ENCODE measurements at places on chromosomes 3 and 15. TPM values are rescaled to one million over a fixed set of nuclear protein-coding genes. Genes with fewer than 3 reads are reported as not detected.

CMTM7 gene
- total RNA-seq: 44.8 TPM

ZDHHC3 gene
- 50.8 TPM for total RNA-seq

CAV3 gene
- total RNA-seq: not detected

SPSB4 gene
- total RNA-seq: not detected
